ENCODE measurements at places on chromosomes 5 and 9.

- peak; percentile 76 for DNase-seq
These were observed 41.8 kb upstream of the KDM4C start for GRCh38 chr9:6715755-6716643.

- no peak for DNase-seq
These were observed 47.6 kb upstream of the DAP start for GRCh38 chr5:10808347-10809226.

- DNase-seq = no peak
These were observed 65.1 kb downstream of the BASP1 start for GRCh38 chr5:17282283-17283120.

DNA sequence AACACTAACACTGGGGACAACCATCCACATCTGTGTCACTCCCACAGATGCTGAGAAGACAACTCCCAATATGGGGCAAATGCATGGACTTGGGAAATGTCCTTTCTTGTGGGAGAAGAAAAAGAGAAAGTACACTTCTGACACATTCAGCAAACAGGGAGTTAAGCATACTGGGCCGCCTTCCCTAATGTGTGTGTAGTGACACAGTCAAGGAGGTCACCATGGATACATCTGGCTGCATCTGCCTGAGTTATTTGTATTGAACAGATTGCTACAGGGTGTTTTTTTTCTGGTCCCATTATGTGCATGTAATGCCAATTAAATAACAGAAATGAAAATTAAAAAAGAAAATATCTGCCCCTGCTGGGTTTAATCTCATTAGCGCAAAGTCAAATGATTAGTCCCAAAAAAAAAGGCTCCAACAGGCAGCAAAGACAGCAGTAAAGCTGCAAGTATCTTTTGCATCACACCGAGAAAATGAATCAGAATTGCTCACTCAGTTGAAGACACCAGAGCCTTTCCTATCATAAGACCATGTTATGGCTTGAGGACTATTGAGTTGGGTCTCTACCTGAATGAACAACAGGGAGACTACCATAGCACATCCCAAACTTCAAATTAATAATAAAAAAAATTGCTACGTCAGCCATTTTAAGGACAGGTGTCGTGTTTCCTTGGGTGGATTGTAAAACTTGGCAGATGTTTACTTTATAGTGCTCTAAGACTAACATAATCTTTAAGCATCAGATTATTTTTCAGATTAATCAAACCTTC, 395.9 kb downstream of the DTWD2 start:
- no peak for DNase-seq

Measured in NCI-H1930 (cell line).